ENCODE measurements at places on chromosomes 3 and 15.
A peak's percentile ranks its signal among the peaks of the same experiment; 100 is the strongest.

DNA sequence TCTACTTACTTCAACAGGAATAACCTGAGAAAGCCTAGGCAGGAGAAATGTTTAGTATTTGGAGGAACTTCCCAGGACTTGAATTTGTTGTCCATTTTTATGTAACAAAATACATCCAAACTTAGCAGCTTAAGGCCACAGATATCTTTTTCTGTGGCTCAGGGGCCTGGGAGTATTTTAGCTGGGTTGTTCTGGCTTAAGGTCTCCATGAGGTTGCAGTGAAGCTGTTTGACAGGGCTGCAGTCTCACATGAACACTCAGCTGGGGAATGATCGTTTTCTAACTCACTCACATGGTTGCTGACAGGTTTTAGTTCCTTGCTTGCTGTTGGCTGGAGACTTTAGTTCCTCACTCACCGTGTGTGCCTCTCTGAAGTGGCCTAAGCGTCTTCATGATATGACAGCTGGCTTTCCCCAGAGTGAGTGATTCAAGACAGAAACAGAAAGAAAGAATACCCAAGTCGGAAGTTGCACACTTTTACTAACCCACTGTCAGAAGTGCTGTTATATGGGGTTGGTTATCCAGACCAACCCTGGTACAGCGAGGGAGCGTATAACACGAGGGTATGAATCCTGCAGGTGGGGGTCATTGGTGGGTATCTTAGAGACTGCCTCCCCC lies 229.7 kb upstream of the TBL1XR1 start:
- no peak for DNase-seq

DNA sequence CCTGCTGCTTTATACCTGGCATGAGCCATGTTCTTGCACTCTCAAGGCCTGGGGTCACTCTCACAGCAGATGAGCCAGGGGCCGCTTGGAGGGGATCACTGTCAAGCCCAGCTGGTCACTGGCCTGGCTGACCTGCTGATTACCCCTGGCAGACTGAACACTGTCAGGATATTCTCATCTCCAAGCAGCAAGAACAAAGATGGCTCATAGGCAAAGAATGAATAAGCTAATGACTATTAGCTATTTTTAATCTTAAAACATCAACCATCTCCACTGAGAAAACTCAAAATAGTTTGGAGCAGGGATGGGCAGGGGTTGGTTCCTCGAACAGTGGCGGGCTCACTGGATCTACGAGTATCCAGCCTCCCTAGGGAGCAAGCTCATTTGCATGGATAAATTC lies 64.4 kb upstream of the ACAN start:
- no peak for DNase-seq

GRCh38 chr15:96349857-96350720 lies 19.6 kb downstream of the NR2F2 start:
- no peak for DNase-seq

GRCh38 chr15:77819851-77820728 lies 187.4 kb upstream of the LINGO1 start:
- peak; percentile 53 for DNase-seq

GRCh38 chr3:183428447-183429211 lies at the start of gene MCF2L2:
TSS of gene MCF2L2 (minus strand) at chr3:183428619. CDS start at chr3:183427977, 642 bp downstream.
- peak; percentile 45 for DNase-seq

DNA sequence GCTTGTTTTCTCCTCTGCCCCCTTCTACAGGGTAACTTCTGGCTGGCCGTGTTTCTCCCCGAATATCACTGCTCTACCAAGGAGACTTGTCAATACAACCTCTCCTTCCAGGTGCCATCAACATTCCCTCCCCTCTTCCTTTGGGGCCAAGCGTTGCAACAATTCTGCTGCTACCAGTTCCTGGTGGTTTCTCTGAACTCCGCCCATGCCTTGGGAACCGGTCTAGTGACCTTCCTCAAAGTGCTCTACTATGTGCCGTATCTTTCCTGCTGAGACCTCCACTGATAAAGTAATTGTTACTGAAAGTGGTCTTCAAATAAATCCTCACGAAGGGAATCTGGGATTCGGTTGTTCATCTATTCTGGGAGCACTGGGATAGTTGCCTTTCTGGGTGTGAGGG lies 26.2 kb downstream of the PCSK6 start:
- DNase-seq = no peak

DNA sequence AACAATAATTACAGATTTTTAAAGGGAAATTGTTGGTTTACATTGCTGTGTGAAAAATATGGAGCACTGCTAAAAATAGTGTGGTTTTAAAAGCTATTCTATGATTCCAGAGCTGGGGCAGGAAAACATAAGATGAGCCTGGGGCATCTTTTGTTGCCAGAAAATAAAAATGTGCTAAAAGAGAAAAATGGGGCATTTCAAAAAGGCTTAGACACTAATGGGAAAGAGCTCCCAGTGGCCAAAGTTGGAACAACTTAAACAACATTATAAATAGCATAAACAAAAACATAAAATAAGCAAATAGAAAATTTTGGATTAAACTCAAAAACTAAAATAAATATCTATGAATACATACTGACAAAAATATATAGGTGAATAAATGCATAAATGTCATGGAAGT lies 478.9 kb downstream of the NLGN1 start:
- DNase-seq = no peak

GRCh38 chr3:169457807-169458697 lies 205.5 kb downstream of the MECOM start:
- no peak for DNase-seq

DNA sequence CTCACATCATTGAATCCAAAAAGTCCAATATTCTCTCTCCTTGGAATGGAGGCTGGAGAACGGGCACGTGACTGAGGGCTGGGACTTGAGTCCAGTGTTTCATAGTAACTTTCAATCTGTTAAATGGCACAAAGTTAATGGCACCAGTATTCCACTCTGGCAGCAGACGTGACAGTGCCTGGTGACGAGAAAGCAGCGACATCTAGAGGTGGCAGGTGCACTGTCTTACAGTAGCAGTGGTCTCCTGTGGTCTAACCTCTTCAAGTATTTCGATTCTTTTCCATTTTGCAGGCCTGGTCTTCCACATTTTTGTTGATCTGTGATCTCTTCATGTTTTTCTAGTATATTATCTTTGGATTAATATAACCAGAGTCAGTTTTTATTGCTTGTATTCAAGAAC lies 107.1 kb downstream of the OXSM start:
- peak; percentile 14 for DNase-seq

DNA sequence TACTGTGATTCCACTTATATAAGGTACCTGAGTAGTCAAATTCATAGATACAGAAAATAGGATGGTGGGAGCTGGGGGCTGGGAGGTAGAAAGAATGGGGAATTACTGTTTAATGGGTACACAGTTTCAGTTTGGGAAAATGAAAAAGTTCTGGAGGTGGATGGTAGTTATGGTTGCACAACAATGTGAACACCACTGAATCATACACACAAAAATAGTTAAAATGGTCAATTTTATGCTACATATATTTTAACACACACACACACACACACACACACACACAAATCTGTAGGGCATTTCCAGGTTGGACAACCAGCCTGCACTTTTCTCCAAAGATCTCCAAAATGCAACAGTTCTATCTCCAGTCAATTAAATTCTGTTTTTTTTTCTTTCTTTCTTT lies 1.4 kb downstream of the CCDC32 start:
- DNase-seq = no peak

Measured in neural crest cell (in vitro differentiated cells).